Lower leg skin (tissue), 4 donors: ENCODE measurements at places on chromosomes 5 and 9. TPM values are rescaled to one million over a fixed set of nuclear protein-coding genes. Genes with fewer than 3 reads are reported as not detected.

The SPINK13 gene
- not detected for total RNA-seq

The CCNO gene
- total RNA-seq, result 2.4 TPM

The SPATA31A3 gene
- total RNA-seq, result not detected

The S1PR3 gene
- total RNA-seq, result 8.4 TPM

The MUSK gene
- total RNA-seq, result 0.80 TPM
